ENCODE measurements at places on chromosomes 2 and 18. TPM values are rescaled to one million over a fixed set of nuclear protein-coding genes. Genes with fewer than 3 reads are reported as not detected.

Gene CNDP1
- total RNA-seq, result not detected

Gene LTBP1
- total RNA-seq, result 60.9 TPM

Gene ASB18
- not detected for total RNA-seq

Gene GRB14
- total RNA-seq, result 3.6 TPM

Gene NT5C1B
- not detected for total RNA-seq

Gene EDAR
- 0.12 TPM for total RNA-seq

Gene ITGA6
- 64.8 TPM for total RNA-seq

Gene KCNE4
- 54.6 TPM for total RNA-seq

Gene CCDC85A
- 3.0 TPM for total RNA-seq

- H3K4me3 ChIP-seq, result peak overlapping the region; percentile 74
- peaks cover 11% of the 10 kb centered on the region for H3K4me1 ChIP-seq
- H3K36me3 ChIP-seq, result no peaks in the 10 kb centered on the region
- peak overlapping the region; percentile 94 for H3K27ac ChIP-seq
These were observed 2.4 kb downstream of the PELI1 start for GRCh38 chr2:64141674-64142405.

DNA sequence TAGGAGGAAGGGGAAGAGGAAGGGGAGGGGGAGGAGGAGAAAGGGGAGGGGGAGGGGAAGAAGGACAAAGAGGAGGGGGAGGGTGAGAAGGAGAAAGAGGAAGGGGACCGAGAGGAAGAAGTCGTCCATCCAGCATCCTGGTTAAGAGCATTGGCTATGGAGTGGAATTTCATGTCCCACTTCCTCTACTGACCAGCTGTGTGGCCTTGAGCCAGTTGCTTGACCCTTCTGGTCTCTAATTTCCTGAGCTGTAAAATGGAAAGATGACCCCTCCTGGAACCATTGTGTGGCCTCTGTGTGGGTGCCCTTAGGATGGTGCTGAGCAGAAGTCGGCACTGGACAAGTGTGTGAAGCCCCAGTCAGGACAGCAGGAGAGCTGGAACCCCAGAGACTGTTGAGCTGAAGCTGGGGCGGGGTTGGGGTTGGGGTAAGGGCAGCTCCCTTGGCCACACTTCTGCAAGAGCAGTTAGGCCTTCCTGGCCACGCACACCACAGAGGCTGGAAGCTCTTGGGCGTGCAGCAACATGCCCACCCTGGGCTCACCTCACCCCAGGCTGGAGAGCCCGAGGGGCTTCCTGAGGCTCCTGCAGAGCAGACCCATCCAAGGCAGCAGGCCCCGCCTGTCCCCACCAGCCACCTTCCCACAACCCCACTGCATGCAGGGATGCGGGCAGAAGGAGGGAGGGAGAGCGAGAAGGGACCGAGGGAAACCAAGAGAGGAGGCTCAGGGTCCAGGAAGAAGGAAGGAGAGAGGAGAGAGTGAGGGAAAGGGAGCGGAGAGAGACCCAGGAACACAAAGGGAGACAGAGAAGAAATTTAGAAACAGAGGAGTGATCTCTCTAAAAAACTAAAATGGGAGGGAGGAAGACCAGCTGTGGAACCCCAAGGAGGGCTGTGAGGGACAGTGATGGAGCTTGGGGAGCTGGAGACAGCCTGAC lies 16.2 kb downstream of the ADRA2B start:
- no peaks in the 10 kb centered on the region for H3K4me1 ChIP-seq
- no peak overlapping the region for H3K27ac ChIP-seq
- H3K27me3 ChIP-seq, result no peaks in the 10 kb centered on the region
- H3K36me3 ChIP-seq, result no peaks in the 10 kb centered on the region

GRCh38 chr18:74652392-74652988 lies 54.8 kb downstream of the ZNF407 start:
- peak; percentile 64 for DNase-seq
- H3K36me3 ChIP-seq, result no peaks in the 10 kb centered on the region
- no peak overlapping the region for H3K4me3 ChIP-seq
- no peak overlapping the region for H3K27ac ChIP-seq
- no peaks in the 10 kb centered on the region for H3K4me1 ChIP-seq
- no peaks in the 10 kb centered on the region for H3K27me3 ChIP-seq

DNA sequence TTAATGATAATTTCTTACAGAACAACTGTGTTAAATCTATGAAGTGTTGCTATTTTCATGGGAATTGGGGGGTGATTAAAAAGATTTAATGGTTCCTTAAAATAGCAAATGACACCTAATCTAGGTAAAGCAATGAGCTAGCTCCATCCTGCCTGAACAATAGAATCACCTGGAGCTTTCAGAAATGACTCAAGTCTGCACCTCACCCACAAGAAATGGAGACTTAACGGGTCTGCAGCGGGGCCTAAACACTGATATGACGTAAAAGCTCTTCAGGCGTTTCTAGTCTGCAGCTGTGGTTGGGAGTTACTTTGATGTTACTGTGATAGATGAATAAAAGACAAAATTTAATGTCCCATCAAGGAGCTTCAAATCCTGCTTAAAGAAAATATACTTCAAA lies 328.2 kb downstream of the RND3 start:
- no peak for DNase-seq
- H3K4me1 ChIP-seq, result no peaks in the 10 kb centered on the region
- H3K27me3 ChIP-seq, result no peaks in the 10 kb centered on the region
- H3K4me3 ChIP-seq, result no peak overlapping the region
- no peaks in the 10 kb centered on the region for H3K36me3 ChIP-seq
- H3K27ac ChIP-seq, result no peak overlapping the region

DNA sequence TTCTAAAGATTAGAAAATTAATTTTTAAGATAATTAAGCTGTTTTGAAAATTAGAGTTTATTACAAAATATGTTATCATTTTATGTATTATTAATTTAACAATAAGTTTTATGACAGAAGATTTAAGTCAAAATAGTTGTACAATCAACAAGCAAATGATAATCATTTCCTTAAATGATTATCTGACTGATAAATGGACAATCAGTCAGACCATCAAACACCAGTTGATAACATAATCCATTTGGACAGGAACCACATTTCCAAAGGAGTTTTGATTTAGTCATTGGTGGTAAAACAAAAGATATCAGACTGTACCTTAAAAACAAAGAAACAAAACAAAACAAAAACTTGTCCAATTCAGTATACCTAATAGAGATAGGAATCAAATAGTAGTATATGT lies 1.9 kb downstream of the TFPI start:
- no peak for DNase-seq
- peak overlapping the region; percentile 47 for H3K4me3 ChIP-seq
- peaks cover 15% of the 10 kb centered on the region for H3K4me1 ChIP-seq
- peak overlapping the region; percentile 25 for H3K27ac ChIP-seq
- no peaks in the 10 kb centered on the region for H3K36me3 ChIP-seq

DNA sequence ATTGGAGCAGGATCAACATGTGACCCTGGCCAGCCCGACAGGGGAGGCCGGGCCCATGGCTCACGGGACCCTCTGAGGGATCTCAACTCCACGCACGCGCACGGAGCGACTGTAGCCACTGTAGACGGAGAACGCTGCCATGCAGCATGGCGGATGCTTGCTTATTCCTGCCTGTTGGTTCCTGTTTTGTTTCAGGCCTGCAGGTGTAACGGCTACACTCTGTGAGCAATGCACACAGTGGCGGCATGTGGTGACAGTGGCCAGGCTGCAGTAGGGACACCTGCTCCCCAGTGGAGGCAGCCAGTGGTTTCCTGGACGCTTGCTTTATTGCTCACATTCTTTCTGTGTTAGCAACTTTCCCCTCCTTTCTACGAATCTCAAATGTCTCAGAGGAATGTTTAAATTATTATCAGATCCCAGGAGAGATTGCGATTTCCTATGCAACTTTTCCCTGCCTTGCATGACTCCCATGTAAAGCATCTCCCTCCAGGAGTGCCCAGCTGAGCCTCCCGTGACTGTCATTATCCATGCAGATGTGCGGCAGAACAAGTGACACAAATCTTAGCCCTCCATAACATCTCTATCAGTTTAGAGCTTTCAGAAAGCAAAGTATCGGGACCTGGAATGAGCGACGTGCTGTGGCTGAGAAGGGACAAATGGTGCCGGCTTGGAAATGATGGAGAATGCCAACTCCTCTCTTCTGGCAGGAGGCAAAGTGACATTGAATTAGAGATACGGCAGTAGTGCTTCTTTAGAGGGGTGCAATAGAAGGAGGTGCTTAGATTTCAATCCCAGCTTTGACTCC lies 209.7 kb downstream of the ASB1 start:
- H3K36me3 ChIP-seq, result no peaks in the 10 kb centered on the region
- H3K4me3 ChIP-seq, result no peak overlapping the region
- no peak overlapping the region for H3K27ac ChIP-seq
- DNase-seq, result no peak

- no peaks in the 10 kb centered on the region for H3K27me3 ChIP-seq
- H3K36me3 ChIP-seq, result no peaks in the 10 kb centered on the region
- H3K4me1 ChIP-seq, result no peaks in the 10 kb centered on the region
- no peak overlapping the region for H3K27ac ChIP-seq
- no peak overlapping the region for H3K4me3 ChIP-seq
- DNase-seq, result no peak
These were observed 440.8 kb upstream of the KLHL29 start for GRCh38 chr2:22944143-22944542.

- H3K27ac ChIP-seq, result no peak overlapping the region
- no peaks in the 10 kb centered on the region for H3K36me3 ChIP-seq
- no peaks in the 10 kb centered on the region for H3K27me3 ChIP-seq
- H3K4me1 ChIP-seq, result no peaks in the 10 kb centered on the region
These were observed 245.5 kb downstream of the MYCN start for GRCh38 chr2:16185801-16186272.

GRCh38 chr18:74836296-74837139 lies 238.8 kb downstream of the ZNF407 start:
- H3K27ac ChIP-seq, result no peak overlapping the region
- H3K27me3 ChIP-seq, result no peaks in the 10 kb centered on the region
- peak; percentile 35 for DNase-seq
- H3K36me3 ChIP-seq, result no peaks in the 10 kb centered on the region

DNA sequence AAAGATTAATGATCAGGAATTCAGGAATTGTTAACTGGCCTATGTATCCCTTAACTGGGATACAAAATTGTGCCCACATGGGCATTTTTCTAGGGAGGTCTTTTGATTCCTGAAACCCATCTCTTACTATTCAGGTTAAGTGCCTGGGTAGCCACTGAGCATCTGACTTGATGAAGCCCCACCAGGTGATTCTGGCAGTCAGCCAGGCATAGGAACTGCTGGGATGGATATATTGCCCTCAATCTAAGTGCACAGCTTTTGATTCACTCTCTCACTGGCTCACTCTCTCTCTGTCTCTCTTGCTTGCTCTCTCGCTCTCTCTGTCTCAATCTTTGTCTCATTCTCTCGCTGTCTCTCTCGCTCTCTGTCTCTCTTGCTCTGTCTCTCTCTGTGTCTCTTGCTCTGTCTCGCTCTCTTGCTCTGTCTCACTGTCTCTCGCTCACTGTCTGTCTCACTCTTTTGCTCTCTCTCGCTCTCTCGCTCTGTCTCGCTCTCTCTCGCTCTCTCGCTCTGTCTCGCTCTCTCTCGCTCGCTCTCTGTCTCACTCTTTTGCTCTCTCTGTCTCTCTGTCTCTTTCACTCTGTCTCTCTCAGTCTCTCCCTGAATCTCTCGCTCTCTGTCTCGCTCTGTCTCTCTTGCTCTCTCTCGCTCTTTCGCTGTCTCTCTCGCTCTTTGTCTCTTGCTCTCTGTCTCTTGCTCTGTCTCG lies 22.3 kb downstream of the INPP1 start:
- H3K27ac ChIP-seq, result no peak overlapping the region
- H3K27me3 ChIP-seq, result no peaks in the 10 kb centered on the region
- DNase-seq, result no peak
- no peaks in the 10 kb centered on the region for H3K36me3 ChIP-seq

DNA sequence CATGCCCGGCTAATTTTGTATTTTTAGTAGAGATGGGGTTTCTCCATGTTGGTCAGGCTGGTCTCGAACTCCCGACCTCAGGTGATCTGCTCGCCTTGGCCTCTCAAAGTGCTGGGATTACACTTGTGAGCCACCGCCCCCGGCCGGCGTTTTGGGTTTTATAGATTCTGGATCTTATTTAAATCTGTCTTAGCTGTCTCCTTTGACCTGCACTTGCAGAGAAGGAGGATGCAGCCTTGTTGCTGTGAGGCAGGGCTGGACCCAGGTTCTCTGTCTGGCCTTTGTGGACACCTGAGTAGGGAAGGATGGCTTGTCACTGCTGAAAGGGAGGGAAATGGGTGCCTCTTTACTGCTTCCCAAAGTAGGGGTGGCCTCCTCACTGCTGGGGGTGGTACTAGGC lies 83.0 kb upstream of the HS6ST1 start:
- H3K27ac ChIP-seq, result no peak overlapping the region
- no peak overlapping the region for H3K4me3 ChIP-seq
- no peak for DNase-seq
- no peaks in the 10 kb centered on the region for H3K27me3 ChIP-seq

- peaks cover 3% of the 10 kb centered on the region for H3K4me1 ChIP-seq
- H3K36me3 ChIP-seq, result no peaks in the 10 kb centered on the region
- no peak for DNase-seq
- H3K27me3 ChIP-seq, result no peaks in the 10 kb centered on the region
- H3K27ac ChIP-seq, result no peak overlapping the region
These were observed 7.8 kb upstream of the SCYGR1 start for GRCh38 chr2:227395556-227395955.

- no peak for DNase-seq
- H3K4me1 ChIP-seq, result peaks cover 4% of the 10 kb centered on the region
- peak overlapping the region; percentile 52 for H3K27ac ChIP-seq
- no peaks in the 10 kb centered on the region for H3K27me3 ChIP-seq
- H3K36me3 ChIP-seq, result no peaks in the 10 kb centered on the region
- no peak overlapping the region for H3K4me3 ChIP-seq
These were observed 314.5 kb downstream of the LPIN1 start for GRCh38 chr2:12060886-12061285.

DNA sequence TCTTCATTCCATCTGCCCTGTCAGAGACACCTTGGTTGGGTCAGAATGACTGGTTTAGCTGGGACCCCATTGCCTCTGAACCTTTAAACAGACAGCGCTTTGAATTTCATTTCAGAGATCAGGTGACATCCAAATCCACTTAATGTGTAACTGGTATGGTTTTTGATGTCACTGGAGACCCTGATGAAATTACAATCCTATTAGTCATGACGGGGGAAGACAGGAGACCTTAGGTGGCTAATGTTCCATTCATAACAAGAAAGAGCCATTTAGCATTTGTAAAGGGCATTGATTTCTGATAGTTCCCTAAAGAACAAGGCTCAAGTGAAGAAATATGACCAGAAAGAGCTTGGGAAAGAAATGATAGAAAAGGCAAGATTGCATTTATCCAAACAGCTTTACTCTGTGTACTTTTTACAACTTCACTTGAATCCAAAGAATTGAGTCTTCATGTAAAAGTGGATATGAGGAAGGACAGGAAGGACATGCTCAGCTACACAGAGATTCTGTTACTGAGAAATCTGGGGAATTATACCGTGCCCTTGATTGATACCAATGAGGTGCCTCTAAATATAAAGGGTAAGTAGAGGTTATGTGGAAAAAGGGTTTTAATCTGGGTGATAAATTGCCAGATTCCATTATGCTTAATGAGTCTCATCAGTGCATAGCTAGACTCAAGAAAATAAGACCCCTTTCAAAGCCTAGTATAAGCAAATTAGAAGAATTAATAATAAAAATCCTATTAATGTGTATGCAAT lies 198.2 kb downstream of the NCKAP5 start:
- no peak for DNase-seq
- H3K4me1 ChIP-seq, result no peaks in the 10 kb centered on the region
- no peak overlapping the region for H3K27ac ChIP-seq
- H3K4me3 ChIP-seq, result no peak overlapping the region

- H3K27ac ChIP-seq, result peak overlapping the region; percentile 65
- H3K27me3 ChIP-seq, result no peaks in the 10 kb centered on the region
- H3K4me3 ChIP-seq, result no peak overlapping the region
- no peak for DNase-seq
- H3K36me3 ChIP-seq, result no peaks in the 10 kb centered on the region
These were observed 13.9 kb upstream of the MAT2A start for GRCh38 chr2:85525029-85525428.
